Stimulated activated CD4-positive, alpha-beta T cell treated with anti-CD3 and anti-CD28 coated beads, Interleukin-12 subunit alpha, Interleukin-12 subunit beta, amount 100 ng/mL, for 4 hours (primary cell): ENCODE measurements at places on chromosomes 6 and 20.

GRCh38 chr20:14142964-14143627 is 147.8 kb downstream of the MACROD2 start:
- DNase-seq: no peak

DNA sequence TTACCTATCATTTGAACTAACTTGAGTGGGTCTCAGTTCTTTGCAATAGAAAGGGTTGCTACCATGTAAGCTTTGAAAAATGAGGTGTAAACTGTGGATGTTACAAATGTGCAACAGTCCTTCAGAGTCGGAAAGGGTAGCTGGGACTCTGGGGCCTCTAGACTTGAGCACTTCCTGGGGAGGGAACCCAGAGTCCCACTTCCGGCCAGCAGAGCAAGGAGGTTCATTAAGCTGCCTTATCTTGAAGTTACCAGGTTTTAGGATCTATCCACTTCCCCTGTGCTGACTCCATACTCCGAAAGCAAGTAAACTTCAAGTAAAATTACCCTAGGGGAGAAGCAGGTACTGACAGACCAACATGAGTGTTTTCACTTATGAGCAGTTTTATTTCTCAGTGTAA is 9.4 kb downstream of the TRIM10 start:
- DNase-seq: no peak

DNA sequence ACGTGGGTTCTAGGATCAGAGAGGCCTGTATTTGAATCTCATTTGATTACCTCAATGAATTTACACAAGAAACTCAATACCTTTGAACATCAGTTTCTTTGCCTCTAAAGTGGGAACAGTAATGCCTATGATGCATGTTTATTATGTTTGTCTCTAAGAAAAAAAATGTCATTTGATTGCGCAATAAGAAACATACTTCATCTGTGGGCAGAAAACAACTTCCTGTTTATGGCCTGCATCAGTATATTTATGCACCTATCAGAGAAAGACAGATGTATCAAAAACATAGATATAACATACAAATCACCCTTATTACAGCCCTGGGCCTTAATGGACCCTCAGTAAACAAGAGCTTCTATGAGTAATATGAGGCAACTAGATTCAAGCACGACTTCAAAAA is 516.4 kb upstream of the ARID1B start:
- DNase-seq: no peak

GRCh38 chr6:86871681-86872080 is 65.6 kb upstream of the HTR1E start:
- no peak for DNase-seq

GRCh38 chr20:6480328-6481200 is 286.9 kb upstream of the BMP2 start:
- DNase-seq: no peak

DNA sequence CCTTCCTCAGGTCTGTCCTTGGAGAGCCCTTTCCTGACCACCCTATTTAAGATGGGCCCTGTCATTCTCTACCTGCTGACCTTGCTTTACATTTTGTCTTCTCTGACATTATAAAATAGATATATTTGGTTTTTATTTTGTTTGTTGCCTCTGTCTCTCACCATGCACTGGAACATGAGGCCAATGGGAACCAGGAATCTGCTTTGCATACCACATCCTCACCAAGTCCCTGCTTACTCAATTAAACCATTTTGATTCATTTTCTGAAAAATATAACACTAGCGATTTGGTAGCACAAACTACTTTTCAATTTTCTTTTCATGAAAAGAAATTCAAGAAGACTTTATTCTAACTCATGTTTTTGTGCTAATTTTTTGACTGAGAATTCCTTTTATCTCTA is 32.8 kb upstream of the POPDC3 start:
- no peak for DNase-seq

DNA sequence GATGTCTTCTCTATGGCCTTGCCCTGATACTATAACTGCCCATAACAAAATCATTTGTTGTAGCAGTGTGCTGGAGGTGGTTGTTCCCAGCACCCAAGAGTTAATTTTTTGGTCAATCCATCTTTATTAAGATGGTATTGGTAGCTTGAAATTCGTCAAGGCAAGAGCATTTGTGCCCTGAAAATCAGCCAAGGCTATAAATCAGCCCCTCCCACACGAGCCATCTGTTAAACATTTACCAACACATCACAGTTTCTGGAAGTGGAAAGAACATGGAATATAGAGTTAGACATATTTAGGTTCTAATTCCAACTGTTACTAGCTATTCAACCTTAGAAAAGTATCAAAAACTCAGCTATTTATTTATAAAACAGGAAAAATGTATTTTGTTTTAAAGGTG is 888.4 kb upstream of the GJE1 start:
- DNase-seq: no peak

- DNase-seq: no peak
Observed at GRCh38 chr6:42690151-42690702, 32.2 kb downstream of the PRPH2 start.

- DNase-seq: no peak
Observed at GRCh38 chr6:27414996-27415395, 26.4 kb downstream of the ZNF391 start.

- no peak for DNase-seq
Observed at GRCh38 chr6:158787395-158787794, 31.8 kb downstream of the EZR start.

DNA sequence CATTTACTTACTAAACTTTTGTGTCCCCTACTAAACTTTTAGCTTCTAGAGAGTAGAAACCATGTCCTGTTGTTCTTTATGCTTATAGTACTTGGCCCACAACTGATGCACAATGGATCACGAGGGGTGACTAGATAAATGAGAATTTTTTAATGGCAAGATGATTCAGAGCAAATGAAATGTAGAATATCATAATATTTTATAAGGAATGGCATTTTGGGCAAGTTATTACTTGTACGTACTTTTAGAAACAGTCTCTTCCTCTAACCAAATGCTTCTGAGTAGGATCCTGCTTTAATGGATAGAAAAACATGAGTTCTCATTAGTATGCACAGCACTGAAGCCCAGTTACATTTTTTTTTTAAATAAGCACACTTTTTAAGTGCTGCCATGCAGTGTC is 336.3 kb downstream of the NRN1 start:
- no peak for DNase-seq

DNA sequence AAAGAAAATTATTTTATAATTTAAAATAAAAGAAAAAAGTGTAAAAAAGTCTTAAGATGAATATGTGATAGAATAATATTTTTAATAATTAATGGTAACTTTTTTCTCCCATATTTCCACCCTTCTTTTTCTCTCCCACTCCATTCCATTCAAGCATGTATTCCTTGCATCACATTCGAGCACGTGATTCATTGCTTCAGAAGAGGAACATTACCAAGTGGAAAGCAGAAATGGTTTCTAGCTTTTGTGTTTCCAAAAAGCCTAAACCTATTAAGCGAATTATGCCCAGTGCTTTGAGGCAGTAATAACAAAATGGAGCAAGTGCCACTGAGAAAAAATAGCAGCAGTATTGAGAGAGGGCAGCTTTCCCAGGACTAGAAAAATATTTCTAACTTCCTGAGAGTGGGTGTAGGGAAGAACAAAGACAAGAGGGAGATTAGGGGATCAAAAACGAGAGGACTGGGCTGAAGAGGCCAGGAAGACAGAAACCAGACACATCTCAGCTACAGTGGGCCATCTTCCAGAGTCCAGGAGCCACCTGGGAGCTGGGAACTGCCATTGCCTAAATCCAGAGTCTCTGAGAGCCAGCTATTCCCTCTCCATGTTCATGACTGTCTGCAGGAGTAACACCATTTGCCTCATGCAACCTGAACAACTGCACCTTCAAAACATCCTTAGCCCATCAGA is 15.0 kb upstream of the AKIRIN2 start:
- DNase-seq: no peak

- DNase-seq: no peak
Observed at GRCh38 chr6:169263836-169264608, 10.4 kb upstream of the THBS2 start.

GRCh38 chr20:37090407-37090806 is 5.4 kb downstream of the RBL1 start:
- no peak for DNase-seq

GRCh38 chr6:69866351-69866769 is at the start of gene COL19A1:
TSS of gene COL19A1 (plus strand) at chr6:69866556. CDS start at chr6:69879568, 13,012 bp downstream.
- peak; percentile 15 for DNase-seq

DNA sequence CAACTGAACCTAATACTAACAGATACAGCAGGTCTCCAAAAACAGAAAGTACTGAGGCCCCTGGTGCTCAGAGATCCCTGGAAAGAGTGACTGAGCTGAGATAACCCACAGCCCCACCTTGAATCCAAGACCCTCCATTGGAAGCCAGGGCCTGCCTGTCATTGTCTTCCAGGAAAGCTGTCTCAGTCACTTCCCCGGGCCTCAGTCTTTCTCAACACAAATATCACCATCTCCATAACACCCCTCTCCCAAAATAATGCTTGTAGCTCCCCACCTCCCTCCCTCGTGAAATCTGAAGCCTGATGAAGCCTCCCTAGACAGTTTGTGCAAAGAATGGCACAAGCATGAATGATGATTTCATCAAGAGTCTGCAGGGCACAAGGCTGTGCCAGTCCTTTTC is 138.2 kb upstream of the LRFN2 start:
- DNase-seq: no peak

DNA sequence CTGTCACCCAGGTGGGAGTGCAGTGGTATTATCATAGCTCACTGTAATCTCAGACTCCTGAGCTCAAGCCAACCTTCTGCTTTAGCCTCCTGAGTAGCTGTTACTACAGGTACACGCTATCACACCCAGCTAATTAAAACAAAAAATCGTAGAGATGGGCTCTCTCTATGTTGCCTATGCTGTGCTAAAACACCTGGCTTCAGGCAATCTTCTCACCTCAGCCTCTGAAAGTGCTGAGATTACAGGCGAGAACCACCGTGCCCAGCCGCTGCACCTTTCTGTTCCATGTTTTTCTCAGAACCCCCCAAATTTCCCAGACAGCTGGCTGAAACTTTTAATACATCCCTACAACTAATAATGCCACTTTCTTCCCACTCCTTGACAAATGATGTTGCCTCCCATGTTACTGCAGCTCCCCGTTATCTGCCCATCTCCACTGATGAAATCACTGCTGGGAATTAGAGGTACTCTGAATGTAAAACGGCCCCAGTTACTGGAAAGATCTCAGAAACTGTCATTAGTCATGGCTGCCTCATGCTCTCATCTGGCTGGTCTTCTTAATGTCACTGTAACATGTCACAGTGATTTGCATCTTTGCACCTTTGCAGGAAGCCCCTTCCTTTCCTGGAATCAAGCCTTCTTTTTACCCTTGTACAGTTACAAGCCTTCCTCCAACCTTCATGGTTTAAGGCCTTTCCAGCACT is 697.5 kb downstream of the PRKN start:
- no peak for DNase-seq

GRCh38 chr6:35470663-35471120 is 2.5 kb downstream of the RPL10A start:
- no peak for DNase-seq

GRCh38 chr6:111750753-111751673 is 122.2 kb downstream of the FYN start:
- DNase-seq: peak; percentile 25
